ENCODE measurements at places on chromosomes 2 and 18.

DNA sequence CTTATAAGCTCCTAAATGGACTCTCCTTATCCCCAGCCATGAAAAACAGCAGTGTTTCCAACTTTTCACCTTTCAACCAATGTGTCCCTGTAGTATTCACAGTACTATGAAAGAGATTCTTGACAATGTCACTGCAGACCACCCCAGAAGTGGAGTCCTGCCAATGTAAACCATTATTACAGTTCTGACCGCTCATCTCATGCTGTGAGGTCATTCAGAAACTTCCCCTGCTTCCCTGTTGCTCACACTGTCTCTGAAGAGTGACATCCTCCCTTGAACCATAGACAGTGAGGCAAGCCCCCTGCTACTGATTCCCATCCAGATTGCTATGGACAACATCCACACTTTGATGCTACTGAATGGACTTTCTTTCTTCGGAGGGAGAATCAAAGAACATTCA is 1523.7 kb upstream of the ACVR2A start:
- DNase-seq: no peak

DNA sequence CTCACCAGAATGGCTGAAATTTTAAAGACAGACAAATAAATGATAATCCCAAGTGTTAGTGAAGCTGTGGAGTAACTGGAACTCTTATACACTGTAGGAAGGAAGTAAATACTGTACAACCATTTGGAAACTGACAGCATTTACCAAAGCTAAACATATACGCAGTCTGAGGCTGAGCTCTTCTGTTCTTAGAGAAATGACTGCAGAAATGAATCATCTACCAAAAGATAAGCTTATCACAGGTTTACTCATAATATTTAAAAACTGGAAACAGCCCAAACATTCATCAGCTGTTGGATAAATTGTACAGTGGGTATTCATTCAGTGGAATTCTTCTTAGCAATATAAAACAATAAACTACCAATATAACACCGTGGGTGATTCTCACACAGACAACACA is 218.2 kb upstream of the RAB12 start:
- no peak for DNase-seq

DNA sequence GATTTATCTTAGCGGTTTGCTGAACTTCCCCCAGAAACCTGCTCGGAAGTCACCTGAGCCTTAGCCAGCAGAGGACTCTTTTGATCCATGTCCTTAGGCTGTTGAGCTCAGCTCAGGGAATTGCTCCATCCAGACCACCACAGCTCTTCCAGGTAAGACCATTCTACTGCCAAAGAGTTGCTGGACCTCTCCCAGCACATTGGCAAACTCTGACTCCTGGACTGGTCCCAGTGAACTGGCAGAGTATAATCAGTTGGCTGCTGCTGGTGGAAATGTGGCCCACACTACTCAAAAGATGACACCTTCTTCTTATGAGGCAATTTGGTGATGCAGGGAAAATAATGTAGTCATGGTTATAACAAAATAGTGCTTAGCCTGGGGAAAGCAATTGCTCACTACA is 308.8 kb upstream of the FIGN start:
- no peak for DNase-seq

DNA sequence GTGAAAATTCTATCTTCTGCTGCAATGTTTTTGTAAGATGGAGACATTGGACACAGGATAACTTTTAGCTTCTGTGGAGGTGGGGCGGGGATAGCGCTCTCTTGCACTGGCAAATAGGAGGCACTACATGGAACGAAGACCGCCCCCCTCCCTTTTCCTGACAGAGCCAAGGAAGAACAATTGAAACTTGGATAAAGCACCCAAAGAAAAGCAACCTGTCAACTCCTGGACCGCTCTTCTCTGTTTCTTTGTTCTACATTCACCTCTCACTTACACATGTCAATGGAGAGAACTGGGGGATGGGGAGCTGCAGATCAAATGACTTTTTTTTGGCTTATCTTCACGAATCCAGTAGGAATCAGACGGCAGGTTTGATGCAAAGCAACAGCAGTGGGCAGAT is 126.3 kb upstream of the CHAC2 start:
- no peak for DNase-seq

DNA sequence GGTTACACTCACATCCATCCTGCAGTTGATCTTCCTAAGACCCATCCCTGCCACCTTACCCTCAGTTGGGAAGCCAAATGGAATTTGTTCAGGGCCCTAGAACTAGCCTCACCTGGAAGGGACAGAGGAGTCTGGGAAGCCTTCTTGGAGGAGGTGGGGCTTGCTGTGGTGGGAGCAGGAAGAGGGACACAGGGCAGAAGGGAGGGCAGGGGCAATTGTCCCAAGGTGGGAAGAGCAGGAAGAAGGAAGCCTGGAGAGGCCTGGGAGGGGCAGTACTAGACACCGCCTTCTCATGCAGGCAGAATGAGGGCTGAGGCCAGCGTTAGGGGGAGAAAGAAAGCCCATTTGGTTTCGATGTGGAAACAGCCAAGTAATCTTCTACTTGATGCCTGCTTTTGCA is 34.1 kb upstream of the ASPRV1 start:
- DNase-seq: no peak

GRCh38 chr2:109558076-109558882 is 55.5 kb downstream of the SEPTIN10 start:
- no peak for DNase-seq

GRCh38 chr2:161233858-161234431 is 73.7 kb downstream of the TANK start:
- no peak for DNase-seq

- DNase-seq: no peak
Observed at GRCh38 chr2:16767789-16768476, 102.3 kb upstream of the CYRIA start.

- DNase-seq: no peak
Observed at GRCh38 chr2:113724010-113724409, 32.4 kb downstream of the SLC35F5 start.

- DNase-seq: no peak
Observed at GRCh38 chr2:15814946-15815345, 125.4 kb upstream of the MYCN start.

DNA sequence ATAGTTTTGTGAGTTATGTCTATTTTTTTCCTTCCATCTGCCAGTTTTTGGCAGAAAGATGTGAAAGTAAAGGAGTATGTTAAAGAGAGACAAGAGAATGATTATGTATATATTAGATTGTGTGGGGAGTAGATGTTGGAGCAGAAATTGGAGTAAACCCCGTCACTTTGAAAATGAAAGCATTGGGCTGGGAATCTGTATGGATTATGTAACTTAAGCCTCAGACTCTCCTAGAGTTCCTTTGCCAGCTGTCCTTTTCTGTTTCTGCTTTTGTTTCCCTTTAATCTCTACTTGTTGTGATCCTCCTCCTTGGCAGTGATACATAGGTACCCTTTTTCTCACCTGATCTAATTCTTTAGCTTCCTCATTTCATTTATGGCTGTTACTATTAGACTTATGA is 19.2 kb downstream of the CCDC138 start:
- no peak for DNase-seq

- no peak for DNase-seq
Observed at GRCh38 chr2:70516596-70516995, 37.0 kb downstream of the TGFA start.

DNA sequence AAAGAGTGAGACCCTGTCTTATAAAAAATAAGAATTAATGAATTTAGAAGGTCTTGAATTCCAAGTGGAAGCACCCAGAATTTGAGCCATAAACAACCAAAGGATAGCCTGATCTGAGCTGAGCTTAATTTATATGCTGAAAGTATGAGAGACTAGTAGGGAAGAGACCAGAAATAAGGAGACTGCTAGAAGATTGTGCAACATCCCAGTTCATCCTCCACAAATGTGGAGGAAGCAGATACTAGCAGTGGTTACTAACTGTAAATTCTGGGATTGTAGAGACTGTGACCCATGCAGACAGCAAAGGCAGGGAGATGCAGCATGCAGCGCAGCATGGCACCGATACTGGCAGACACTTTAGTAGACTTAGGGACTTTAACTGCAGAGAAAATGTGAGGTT is 1.5 kb upstream of the SULT1C2 start:
- DNase-seq: no peak

DNA sequence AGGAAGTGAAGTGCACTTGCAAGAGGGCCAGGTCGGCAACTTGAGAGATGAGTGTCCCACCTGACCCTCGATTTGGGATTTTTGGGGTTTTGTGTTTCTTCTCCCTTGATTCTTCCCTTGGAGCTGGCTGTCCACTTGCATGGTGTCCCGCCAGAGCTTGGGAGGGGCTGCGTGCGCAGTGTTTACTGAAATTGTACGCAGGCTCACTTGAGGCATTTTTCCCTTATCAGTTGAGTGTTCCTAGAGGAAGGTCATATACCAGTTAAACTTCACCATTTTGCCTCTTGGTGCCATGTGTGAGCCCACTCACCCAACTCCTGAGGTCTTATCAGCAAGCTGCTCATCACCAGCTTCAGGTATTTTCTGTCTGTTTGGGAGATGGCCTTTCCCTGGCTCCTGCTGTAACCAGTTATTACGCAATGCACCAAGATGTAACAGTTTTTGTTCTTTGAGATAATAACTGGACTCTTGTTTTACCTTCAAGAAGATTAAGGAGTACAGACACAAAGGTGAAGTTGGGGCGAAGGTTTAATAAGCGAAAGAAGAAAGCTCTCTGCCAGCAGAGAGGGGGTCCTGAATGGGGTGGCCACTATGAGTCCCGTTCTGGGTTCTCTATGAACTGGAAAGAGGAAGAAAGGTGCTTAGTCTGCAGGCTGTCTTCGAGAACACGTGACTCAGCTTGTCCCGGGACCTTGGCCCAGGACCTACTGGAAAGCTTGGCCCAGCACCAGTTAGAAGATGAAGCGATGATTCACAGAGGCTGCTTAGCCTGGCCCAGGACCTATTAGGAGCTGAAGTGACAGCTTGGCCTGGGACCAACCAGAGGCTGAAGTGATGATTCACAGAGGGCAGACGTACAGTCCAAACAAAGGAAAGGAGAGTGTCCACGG is 21.5 kb upstream of the TXNL4A start:
- DNase-seq: no peak

- no peak for DNase-seq
Observed at GRCh38 chr18:9177031-9177430, 40.5 kb downstream of the ANKRD12 start.

DNA sequence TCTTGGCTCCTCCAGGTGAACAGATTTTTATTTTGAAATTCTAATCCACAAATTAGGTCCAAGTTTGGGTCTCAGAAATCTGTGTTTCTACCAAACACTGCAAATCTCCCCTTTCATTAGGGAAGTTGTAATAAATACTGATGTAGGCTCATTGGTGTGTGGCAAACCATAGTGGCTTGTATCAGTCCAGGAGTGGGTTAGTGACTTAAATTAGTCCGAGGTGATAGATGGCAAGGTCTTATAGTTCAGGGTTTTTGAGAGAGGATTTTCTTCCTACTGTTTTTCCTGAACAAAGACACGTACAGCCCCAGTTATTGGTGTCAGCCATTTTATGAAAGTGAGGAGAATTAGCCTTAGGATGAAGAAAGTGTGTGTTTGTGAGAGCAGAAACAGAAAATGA is 74.6 kb downstream of the RPRM start:
- no peak for DNase-seq

- DNase-seq: no peak
Observed at GRCh38 chr2:10634495-10634894, 55.3 kb downstream of the NOL10 start.

All from hematopoietic multipotent progenitor cell (in vitro differentiated cells).